ENCODE measurements at places on chromosomes 5 and 9.

GRCh38 chr9:93479726-93480125, 26.3 kb upstream of the FAM120AOS start:
- DNase-seq, result no peak

DNA sequence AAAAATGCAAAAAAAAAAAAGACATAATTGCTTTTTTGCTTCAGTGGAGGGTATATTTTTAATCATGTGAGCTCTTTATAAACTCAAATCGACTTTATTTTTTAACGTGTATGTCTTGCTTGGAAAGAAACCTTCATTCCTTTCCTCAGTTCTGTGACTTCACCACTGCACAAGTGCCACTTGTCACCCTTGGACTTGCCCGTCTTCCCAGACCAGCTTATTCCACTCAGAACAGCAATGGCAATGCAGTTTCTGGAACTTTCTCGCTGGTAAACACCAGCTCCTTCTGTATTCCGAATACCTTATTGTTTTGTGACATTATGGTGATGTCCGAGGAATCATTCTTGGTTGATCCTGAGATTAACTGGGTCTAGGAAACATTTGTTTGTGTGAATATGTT, 440.5 kb upstream of the ADAMTS16 start:
- no peak for DNase-seq

- DNase-seq, result no peak
These were observed 490.2 kb downstream of the EBF1 start for GRCh38 chr5:158609333-158610050.

DNA sequence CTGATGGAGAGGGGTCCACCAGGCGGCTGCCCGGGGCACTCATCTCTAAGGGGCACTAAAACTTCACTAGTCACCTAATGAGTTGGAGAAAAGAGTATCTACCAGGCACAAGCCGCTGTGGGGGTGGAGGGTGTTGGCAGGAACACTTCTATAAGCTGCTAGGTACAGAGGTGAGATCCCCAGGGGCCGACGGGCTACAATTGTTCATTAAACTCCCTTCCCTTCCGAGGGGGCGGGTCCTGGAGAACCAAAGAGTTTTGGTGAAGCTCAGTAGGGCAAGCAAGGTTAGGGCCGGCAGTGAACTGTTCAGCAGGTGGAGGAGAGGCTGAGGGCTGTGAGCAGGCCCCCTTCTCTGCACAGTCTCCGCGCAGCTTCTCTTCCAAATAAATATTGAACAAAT, 78.7 kb upstream of the ARAP3 start:
- no peak for DNase-seq

DNA sequence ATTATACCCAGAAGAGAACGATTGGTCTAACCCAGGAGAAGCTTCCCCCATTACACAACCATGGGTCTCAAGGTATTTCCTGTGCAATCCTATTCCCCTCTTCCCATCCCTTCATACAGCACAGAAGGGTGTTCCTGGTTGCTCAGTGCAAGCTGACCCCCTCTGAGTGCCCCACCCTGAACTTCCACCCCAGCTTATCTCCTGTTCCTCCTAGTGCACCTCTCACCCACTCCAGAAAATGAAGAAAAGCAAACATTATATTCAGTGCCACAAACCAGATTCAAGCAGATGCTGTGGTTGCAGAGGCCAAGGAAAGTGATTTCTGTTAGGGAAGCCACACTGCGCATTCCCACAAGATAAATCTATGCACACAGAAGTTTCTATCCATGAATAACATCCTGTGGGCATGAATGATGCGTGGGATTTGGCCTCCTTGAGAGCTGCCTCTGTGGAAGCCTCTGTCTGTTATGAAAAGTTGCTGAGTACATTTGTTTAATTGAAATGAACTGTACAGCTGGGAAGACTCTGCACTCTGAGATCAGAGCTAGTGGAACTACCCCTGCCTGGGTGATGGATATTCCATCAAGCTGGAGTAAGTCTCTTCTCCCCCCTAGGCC, 2.2 kb upstream of the OR2S2 start:
- DNase-seq, result no peak

GRCh38 chr9:134293031-134293521, 33.2 kb upstream of the RXRA start:
- DNase-seq, result no peak

DNA sequence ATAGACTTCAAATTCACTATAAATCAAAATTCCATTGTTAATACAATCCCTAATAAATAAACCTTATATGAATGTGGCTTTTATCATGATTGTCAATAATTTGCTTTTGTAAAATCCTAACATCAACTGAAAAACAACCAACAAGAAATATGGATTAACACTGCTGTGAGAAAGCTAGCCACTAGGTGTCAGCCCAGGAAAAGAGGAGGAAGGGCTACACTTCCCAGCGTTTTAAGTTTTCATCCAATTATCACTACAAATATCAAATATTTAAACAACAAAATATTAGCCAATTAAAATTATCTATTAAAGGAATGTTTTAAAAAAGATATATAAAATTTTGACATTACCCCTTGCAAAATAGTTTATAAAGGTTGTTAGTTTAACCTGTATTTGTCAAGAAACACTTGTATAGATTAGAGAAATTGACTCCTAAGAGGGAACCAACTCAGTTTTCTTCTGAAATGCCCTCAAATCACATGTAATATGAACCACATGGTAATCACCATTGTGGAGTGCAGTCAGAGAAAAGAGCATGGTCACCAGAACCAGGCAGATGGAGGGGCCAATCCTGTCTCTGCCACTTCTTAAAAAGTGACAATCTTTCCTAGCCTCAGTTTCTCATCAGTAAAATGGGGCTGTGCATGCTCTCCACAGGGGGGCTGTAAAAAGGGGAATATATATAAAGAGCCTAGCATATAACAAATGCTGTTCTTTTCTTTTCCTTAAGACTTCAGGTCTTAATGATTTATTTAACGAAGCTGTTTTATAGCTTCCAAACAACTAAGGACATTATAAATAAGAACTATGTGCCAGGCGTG, 188.2 kb downstream of the CRB2 start:
- DNase-seq, result no peak

- no peak for DNase-seq
These were observed 60.3 kb downstream of the RASA1 start for GRCh38 chr5:87327998-87328397.

GRCh38 chr9:86708918-86709835, 238.1 kb downstream of the GAS1 start:
- no peak for DNase-seq

GRCh38 chr9:15140051-15140450, 167.0 kb downstream of the TTC39B start:
- DNase-seq, result no peak

GRCh38 chr9:71268871-71269635, 147.6 kb upstream of the TRPM3 start:
- no peak for DNase-seq

DNA sequence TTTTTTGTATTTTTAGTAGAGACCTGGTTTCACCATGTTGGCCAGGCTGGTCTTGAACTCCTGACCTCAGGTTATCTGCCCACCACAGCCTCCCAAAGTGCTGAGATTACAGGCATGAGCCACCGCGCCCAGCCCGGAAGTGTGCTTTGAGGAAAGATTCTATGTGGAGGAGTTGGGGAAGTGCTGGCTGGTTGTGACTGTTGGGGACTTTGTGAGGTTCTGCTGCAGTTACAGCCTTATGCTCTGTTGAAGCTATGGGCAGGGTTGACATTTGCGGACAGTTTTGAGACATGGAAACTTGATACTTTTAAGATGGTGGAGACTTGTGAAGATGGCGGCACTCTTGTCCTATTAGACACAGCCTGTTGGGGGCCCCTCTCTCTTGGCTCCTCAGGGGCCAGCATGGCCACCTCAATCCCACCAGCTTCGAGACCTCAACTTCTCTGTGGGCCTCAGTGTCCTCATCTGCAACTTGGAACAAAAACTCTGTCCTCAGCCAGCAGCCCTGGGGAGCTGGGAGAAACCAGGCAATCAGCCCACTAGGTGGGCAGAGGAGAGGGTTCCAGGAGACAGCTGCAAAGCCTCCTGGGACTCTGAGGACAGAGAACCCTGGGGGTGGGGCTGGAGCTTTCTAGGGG, 24.9 kb downstream of the C9orf50 start:
- DNase-seq, result no peak

GRCh38 chr5:140106101-140106500, 7.8 kb upstream of the PURA start:
- no peak for DNase-seq

- no peak for DNase-seq
These were observed 115.9 kb downstream of the ADAMTS2 start for GRCh38 chr5:179229331-179229831.

- DNase-seq, result no peak
These were observed 36.6 kb downstream of the NLN start for GRCh38 chr5:65758546-65759144.

DNA sequence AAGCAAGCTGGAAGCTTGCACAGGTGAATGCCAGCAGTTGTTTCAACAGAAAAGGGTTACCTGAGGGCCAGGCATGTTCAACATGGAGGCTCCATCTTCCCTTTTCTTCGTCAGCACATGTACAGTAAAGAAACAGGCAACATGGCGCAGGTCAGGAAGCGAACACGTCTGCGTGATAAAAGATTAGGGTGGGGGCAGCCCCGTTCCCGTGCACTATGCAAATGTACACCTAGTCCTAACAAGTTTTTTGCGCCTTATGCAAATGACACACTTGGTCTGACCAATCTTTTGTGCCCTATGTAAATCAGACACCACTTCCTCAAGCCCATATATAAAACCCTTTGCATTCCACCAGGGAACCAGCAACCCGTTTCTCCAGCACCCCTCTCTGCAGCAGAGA, 452.1 kb upstream of the PTPRD start:
- no peak for DNase-seq

DNA sequence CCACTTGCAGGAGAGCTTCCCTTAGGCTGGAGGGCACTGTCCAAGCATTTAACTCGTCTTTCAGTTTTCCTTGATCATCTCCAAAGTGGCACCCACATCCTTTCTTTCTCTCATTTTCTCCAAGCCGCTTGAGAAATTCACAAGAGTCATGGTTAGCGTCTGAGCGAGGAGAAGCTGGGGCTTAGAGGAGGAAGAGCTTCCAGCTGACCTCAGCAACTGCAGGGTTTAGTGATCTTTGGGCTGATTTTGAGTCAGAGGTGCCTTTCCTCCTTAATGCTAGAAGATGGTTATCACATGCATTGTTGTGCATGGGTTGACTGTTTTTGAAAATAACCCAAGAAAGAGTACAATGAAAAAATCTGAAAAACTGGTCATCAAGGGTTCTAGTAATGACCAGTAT, 134.7 kb downstream of the GADD45G start:
- no peak for DNase-seq

DNA sequence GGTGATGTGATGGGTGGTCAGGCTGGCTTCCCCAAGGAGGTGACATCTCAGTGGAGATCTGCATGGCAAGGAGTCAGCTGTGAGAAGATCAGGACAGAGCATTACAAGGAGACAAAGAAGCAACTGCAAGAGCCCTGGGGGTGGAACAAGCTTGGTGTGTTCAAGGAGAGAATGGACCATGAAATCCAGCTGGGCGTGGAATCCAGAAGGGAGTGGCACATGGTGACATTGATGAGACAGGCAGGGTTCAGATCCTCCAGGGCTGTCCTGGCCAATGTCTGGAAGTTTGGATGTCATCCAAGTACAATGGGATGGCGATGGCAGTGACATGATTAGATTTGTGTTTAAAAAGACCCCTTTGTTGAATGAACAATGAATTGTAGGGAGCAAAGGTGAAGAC, 175.6 kb downstream of the MACROH2A1 start:
- DNase-seq, result no peak

GRCh38 chr5:31965227-31965626, 208.9 kb downstream of the GOLPH3 start:
- no peak for DNase-seq

DNA sequence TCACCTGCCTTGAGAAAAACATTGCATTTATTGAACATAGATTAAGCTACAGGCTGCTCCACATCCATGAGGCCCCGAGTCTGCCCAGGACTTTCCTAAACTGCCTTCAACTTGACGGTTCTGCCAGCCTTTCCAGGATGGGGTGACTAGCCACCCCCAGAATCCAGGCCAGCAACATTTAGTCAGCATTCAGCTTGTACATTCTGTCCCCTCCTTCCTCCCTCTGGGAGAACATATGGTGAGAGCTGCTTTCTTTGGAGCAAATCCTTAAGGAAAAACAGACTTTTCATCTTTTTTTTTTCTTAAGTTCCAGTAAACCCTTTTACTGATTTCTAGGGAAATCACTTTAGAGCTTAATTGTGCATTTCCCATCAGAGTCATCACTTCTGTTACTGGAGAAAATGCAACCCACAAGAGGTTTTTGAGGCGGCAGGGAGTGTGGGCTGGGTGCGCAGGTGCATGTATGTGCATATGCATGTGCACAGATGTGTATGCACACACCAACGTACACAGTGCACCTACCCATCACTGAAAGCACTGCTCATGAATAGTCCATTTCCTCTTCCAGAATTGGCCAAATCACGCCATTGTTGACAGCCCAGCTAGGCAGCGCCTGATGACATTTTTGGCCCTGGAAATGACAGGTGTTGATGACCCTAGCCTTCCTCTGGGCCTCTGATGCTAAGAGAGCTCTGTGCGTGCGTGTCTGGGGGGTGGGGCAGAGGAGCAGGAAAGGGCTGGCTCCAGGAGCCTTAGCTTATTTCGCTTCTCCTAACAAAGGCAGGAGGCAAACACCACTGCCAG, 145.6 kb downstream of the HSD17B3 start:
- DNase-seq, result no peak

DNA sequence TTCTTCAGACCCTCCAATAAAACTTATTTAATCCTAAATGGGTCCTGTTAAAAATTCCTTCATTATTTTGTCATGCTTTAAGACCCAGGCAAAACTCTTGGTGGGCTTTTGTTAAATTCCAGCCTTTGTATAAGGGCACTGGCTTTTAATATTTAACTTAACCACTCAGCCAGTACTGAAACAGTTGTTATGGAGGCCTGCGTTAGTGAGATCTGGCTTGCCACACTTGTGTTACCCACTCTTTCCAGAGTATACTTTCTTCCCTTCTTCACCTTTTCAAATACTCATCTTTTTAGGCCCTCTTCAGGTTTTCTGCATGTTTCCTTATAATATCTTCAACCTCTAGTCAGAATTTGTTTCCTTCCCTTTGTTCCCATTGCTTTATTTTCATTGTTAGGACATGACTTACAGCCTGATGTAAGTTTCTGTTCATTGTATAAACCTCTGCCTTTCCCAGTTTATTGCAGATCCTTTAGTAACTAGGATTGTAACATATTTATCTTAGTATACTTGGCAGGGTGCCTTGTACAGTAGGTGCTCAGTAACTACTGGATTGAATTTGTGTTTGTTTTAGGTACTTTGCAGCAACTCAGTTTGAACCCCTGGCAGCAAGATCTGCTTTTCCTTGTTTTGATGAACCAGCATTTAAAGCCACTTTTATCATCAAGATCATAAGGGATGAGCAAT, 48.8 kb downstream of the LNPEP start:
- DNase-seq, result no peak

GRCh38 chr5:160702934-160703333, 149.1 kb downstream of the ATP10B start:
- DNase-seq, result no peak

- no peak for DNase-seq
These were observed 204.1 kb upstream of the MEF2C start for GRCh38 chr5:89087128-89087527.

- no peak for DNase-seq
These were observed 164.2 kb upstream of the PUM3 start for GRCh38 chr9:3008091-3008490.

GRCh38 chr5:138974227-138975063, 99.3 kb upstream of the LRRTM2 start:
- DNase-seq, result no peak

- no peak for DNase-seq
These were observed 41.5 kb upstream of the PTPDC1 start for GRCh38 chr9:94042516-94043360.

- no peak for DNase-seq
These were observed 198.1 kb upstream of the TRPC7 start for GRCh38 chr5:136563489-136563888.
